ENCODE measurements at places on chromosomes 7 and 10.

DNA sequence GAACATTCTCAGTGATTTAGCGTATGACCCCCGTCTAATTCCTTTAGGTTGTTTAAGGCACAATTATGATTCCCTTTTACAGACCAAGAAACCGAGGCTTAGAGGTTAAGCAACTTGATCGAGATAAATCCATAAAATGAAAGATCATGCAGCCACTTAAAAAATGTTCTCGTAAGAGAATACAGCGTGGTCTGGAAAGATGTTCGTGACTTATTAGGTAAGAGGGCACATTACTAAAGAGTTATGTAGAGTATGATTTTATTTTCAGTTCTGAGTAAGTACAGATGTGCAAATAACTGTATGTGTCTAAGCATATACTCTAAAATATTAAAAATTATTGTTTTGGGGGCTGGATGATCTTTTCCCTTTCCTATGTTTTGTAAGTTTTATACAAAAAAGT lies 575.1 kb downstream of the PARD3 start:
- no peak for DNase-seq

GRCh38 chr7:29113384-29114102 lies 32.8 kb downstream of the CPVL start:
- DNase-seq = no peak

GRCh38 chr7:66363635-66364034 lies 158.5 kb downstream of the TPST1 start:
- no peak for DNase-seq

DNA sequence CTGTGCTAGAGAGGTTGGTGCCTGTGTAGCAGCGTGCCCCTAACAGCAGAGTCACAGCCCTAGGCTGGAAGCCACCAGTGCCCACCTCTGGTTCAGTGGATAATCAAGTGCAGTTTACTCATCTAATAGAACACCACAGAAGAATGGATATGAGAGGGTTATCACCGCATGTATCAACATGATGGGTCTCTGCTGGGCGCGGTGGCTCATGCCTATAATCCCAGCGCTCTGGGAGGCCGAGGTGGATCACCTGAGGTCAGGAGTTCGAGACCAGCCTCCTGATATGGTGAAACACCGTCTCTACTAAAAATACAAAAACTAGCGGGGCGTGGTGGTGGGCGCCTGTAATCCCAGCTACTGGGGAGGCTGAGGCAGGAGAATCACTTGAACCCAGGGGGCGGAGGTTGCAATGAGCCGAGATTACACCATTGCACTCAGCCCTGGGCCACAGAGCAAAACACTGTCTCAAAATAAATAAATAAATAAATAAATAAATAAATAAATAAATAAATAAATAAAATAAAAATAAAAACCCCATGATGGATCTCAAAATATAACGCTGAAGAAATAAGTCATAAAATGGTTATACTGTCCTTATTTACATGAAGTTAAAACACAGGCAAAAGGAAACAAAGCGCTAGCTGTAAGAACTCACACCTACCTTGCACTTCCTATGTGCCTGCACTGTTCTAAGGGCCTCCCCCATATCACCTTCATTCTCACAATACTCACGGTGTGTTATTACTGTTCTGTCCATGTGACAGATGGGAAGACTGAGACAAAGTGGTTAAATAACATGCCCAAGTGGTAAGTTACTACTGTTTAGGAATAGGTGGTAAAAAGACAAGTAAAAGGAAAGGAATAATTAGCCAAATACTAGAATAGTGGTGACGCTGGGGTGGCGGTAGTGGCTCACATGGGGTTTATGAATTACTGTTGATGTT lies 70.9 kb downstream of the AMZ1 start:
- DNase-seq = no peak

DNA sequence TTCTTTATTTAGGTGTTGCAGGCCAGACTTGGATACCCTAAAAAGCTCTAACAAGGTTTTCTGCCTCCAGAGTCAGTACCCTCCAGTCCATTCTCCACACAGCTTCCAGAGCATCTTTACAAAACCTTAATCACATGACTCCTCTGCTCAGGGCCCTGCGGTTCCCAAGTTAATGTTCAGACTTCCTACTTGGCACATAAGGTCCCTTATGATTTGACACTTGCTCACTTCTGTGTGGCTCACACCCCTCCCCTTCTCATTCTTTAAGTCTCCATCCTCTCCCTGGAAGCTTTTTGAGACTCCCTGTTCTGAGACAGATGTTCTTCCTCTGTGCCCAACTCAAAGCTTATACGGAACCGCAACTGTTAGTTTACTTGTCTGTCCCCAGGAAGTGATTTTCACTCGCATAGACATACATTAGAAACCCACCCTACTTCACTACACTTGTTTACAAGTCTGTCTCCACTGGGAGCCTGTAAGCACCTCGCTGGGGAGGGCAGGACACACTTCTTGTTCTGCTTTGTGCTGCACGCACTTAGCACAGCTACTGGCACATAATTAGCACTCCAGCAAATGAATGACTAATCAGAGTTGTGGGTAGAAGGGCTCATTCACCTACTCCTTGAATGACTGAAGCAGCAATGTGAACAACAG lies 154.3 kb upstream of the LAMB4 start:
- no peak for DNase-seq

GRCh38 chr10:86357041-86357440 lies 9.6 kb downstream of the GRID1 start:
- no peak for DNase-seq

- no peak for DNase-seq
Observed at GRCh38 chr7:32616625-32617024, 121.3 kb downstream of the AVL9 start.

GRCh38 chr10:17655567-17656146 lies 11.7 kb downstream of the STAM start:
- DNase-seq = no peak

DNA sequence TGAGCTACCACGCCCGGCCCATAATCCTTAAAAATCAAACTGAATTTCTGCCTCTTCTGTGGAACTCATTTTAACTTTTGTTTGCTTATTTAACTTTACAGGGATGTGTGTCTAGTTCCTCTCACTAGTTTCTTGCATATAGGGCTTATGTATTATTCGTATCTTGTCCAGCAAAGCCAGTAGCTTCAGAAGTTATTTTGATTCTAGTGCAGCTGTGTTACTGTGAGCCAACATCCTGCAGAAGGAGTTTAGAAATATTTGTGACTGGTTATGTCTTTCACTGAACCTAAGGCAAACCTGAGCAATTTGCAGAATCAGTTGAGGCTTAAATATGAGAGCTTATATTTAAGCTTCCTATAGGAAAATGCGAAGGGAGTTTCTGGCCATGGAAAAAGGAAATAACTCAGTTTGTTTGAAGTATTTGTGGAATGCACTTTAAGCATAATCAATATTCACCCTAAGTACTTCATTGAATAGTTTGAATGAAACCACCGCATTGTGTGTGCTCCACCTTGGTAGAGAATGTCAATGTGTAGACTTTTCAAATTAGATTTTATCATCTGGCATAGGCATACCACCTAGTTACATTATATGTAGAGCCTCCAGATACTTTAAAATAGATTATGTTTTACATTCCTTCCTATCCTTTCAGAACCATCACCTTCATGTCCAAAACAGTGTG lies 90.8 kb downstream of the MCU start:
- DNase-seq = no peak
